ENCODE measurements at places on chromosomes 7 and 10. TPM values are rescaled to one million over a fixed set of nuclear protein-coding genes. Genes with fewer than 3 reads are reported as not detected.

DNA sequence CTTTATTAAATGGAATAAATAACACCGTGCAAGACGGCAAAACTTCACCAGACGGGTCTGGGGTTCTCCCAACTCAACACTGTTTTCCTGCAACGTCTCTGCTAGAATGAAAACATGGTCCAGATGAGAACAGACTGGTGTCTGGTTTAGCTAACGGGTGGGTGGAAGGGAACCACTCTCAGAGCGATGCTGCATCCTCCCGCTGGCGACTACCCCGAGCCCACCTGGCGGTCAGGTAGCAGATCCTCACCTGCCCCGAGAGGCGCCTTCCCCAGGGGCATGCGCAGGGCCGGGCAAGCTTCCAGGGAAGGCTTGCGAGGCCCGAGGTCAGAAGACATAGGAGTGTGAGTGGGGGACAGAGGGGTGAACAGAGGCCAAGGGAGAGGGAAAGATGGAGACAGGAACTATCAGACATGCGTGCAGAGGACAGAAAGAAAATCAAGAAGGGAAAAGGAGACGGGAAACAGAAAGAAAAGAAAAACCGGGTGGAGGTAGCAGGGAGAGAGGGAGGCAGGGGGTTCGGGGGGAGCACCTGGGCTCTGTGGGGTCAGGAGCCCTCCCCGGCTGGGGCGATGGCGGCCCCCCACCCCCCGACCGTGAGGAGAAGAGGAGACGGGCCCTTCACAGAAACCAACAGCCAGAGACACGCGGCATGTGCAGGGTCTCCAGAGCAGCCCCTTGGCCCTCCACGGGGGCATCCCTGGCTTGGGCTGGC is 222.0 kb downstream of the MAD1L1 start:
- no peak for DNase-seq

- no peak for DNase-seq
These were observed 32.4 kb upstream of the PWWP2B start for GRCh38 chr10:132364594-132364970.

GRCh38 chr7:116501425-116502167 is 2.1 kb downstream of the CAV2 start:
- DNase-seq = peak; percentile 39

DNA sequence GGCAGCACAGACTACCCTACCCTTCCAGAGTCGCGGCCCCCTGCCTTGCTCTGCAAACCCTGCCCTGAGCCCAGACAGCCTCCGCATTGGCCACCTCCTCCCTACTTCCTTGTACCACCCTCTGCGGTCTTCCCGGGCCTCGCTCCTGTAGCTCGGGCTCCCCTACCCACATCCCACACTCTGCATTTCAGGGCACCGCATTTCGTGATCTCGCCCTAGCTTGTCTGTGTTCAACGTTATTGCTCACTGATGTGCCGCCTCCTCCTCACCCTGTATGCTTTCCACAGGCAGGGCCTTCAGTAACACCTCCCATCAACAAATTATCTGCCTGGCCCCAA is 6.6 kb downstream of the PDIA4 start:
- DNase-seq = no peak

GRCh38 chr10:32139223-32140073 is 83.2 kb upstream of the KIF5B start:
- peak; percentile 95 for DNase-seq

- peak; percentile 92 for DNase-seq
These were observed 53.6 kb upstream of the TMEM72 start for GRCh38 chr10:44857363-44858016.

- DNase-seq = no peak
These were observed 533.0 kb downstream of the PTPRN2 start for GRCh38 chr7:158054611-158055010.

DNA sequence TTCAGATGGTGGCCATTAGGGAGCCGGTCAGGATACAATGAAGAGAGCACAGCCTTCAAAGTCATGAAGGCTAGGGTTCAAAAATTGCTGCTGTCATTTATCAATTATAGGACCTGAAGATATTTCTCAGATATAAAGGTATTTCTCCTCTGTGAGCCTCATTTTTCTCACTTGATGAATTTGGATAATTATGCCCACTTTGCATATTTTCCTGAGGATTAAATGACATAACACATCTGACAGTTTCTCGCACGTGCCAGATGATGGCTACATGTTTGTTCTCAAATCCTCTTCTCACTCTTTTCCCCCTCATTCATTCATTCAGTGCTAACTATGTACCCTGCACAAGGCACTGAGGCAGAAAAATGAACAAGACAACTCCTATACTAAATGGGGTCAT is 391.6 kb downstream of the INHBA start:
- DNase-seq = no peak

- DNase-seq = peak; percentile 70
These were observed 23.9 kb upstream of the LEP start for GRCh38 chr7:128217030-128217805.

- DNase-seq = no peak
These were observed 8.9 kb upstream of the CYREN start for GRCh38 chr7:135179321-135179925.

GRCh38 chr10:110200503-110200902 is 6.9 kb upstream of the MXI1 start:
- DNase-seq = no peak

GRCh38 chr10:43122096-43122495 is 16.1 kb upstream of the CSGALNACT2 start:
- DNase-seq = no peak

DNA sequence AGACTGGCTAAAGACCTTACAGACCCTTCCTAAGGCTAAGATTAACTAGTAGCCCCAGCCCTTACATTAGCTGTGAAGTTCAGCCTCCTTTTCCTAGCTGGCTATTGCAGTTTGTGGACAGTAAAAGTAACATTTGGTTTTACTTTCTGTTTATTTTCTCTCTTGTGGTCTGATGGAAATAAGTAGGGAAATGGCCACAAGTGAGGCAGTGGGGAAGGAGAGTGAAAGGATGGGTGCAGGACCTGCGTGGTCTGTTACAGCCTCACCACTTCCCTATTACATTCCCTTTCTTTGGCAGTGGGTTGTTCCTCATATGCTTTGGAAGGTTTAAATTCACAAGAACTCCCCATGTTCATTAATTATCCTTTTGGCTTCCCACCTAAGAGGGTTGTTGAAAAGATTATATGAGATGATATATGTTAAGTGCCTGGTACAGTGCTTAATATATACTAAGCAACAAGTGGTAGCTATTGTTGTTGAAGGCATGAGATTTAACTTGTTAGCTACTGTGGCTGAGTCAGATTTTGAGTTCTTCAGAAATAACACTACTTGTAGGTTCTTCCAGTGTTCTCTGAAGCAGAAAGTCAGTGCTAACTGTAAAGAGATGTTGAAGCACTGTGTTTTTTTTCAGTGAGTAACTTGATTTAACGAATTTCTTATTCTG is 181.7 kb downstream of the ST7 start:
- no peak for DNase-seq

DNA sequence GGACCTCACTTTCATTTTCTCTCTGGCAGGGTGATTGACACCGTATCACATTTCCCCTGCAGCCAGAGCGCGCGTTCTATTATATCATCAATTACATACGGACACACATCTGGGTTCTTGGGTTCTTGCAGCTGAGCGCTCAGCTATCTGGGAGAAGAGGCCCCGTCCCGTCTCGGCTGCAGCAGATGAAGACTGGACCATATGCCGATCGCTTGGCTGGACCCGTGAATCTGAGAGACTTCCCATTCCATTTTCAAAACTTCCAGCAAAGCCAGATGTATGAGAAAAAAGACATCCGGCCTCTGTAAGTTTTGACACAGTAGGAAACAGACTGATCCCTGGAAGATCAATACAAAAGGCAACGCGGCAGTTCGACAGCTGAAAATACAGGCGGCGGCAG is 99.8 kb downstream of the JCAD start:
- no peak for DNase-seq

GRCh38 chr7:107659666-107660065 is 962 bp upstream of the SLC26A4 start:
- peak; percentile 90 for DNase-seq

DNA sequence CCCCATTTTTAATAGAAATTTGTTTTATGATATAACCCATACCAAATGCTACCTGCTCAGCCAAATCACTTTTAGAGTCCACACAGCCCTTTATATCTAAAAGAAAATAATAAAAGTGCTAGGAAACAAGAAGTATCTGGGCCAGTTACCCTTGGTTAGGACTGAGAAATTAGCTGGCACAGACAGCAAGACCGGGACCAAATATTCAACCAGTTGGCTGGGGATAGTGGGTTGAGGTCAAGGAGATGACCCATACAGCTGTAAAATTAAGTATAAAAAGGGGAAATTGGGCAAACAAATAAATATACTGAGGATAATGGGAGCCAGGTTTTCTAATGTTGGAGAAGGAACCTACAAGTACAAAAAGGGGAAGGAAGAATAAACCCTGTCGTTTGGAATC is 174.3 kb downstream of the IMMP2L start:
- no peak for DNase-seq

GRCh38 chr7:44979481-44980392 is 922 bp upstream of the MYO1G start:
- DNase-seq = peak; percentile 30

DNA sequence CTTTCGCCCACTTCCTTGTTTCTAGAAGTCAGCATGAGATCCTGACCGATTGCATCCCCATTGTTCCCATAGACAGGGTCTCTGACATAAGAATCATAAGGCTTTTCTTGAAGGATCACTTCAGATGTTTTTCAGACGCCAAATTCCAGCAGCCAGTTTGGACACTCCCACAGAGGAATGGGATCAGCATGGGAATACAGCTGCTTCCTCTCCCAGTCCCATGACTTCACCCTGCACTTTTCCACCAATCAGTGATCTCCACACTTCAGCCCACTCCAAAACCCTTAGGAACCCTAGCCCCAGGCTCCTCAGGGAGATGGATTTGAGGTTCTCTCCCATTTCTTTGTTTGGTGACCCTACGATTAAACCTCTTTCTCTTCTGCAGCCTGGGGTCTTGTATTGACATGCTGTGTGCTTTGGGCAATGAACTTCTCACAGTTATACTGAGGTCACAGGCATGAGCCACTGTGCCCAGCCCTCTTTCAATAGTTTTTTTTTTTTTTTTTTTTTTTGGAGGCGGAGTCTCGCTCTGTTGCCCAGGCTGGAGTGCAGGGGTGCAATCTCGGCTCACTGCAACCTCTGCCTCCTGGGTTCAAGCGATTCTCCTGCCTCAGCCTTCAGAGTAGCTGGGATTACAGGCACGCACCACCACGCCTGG is 52.8 kb upstream of the CHST3 start:
- peak; percentile 50 for DNase-seq

DNA sequence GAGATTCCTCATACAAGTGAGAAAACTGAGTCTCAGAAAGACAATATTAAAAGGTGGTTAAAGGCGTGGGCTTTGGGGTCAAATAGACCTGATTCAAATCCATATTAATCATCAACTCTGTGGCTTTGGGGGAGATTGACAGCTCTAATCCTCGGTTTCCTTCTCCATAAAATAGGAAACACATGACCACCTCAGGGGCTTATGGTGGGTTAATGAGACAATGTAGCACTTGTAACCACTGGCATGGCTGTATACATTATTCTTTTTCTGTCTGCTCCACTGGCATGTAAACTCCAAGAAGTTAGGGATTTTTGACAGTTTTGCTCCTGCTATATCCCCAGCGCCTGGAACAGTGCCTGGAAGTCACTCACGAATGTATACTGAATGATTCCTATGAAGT is 120.8 kb upstream of the GAD2 start:
- no peak for DNase-seq

GRCh38 chr7:12401538-12402364 is 1.9 kb downstream of the VWDE start:
- DNase-seq = no peak

- DNase-seq = no peak
These were observed 94.0 kb downstream of the MBL2 start for GRCh38 chr10:52678611-52679010.

GRCh38 chr10:103663802-103664201 is 170.3 kb downstream of the NEURL1 start:
- DNase-seq = no peak

- DNase-seq = no peak
These were observed 97.8 kb upstream of the DDC start for GRCh38 chr7:50662996-50663395.

- no peak for DNase-seq
These were observed 247.0 kb downstream of the STK31 start for GRCh38 chr7:23956772-23957576.

DNA sequence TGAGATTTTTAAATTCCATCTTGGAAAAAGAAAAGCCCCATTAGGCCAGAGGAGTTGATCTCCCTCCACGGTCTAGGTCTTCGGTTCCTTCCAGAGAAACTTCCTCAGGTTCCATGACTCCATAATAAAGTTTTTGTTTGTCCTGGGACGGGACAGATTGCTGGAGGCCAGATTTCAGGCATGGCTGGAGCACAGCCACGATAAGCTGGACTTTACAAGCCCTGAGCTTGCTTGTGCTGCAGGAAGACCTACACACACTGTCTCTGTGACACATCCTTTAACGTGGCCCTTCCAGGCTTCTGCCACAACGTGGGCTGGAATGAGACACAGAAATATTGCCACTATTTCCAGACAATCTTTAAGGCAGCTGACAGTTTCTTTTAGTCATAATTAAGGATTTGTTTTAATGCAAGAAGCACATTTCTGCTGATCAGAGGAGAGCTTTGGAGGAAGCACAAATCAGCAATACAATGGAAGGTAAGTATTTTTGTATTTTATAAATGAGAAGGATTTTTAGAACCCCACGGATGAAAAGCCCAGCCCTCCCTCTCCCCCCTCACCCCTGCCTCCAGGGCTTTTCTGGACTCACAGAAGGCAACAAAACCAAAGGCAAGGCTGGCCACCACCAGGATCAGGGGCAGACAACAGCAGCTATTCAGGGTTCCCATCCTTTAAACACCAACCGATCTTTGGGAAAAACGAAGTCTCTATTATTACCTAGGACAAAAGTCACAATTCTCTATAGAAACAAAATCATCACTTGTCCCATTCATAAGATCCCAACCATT is 6.5 kb downstream of the CTBP2 start:
- peak; percentile 54 for DNase-seq

DNA sequence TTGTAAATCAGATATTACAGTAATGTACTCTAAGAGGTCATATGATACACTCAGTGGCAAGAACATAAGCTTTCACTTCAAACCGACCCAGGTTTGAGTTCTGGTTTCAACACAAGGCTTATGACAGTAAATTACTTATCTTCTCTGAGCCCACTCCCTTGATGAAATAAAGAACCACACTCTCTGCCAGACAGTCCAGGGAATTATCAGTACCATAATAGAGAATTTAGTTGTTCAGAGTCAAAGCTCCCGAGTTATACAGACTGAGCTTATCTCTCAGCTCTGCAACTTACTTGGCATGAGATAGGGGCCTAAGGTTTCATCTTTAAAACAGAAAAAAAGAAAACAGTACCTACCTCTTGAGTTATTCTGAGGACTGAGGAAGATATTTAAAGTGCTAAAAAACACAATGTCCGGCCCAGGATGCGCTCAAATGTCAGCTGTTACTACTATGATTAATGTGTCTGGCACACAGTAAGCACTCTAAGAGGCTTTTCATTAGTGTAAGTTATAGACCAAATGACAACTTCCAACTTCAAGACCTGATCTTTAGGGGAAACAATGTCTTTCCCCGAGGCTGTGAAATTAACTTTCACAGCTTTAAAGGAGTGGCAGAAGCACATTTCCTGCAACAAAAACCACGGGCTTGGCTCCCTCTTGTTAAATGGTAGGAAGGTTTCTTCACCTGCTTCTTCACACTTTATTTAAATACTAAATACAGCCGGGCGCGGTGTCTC is 38.1 kb downstream of the UBE2H start:
- peak; percentile 34 for DNase-seq

The NOS3 gene
- 4.6 TPM for total RNA-seq

The LRIT1 gene
- total RNA-seq = not detected

The NACAD gene
- total RNA-seq = 5.5 TPM

The DNAH11 gene
- 2.7 TPM for total RNA-seq

The GIMAP1 gene
- not detected for total RNA-seq

The ING3 gene
- 6.7 TPM for total RNA-seq

The EEPD1 gene
- 5.7 TPM for total RNA-seq

The PSMG3 gene
- 20.5 TPM for total RNA-seq

The CTTNBP2 gene
- 3.9 TPM for total RNA-seq

The GALNT17 gene
- not detected for total RNA-seq

Measured in fibroblast of the aortic adventitia (primary cell).